ENCODE measurements at places on chromosomes 1 and 21.

GRCh38 chr1:221839321-221839720 lies 97.4 kb upstream of the DUSP10 start:
- DNase-seq = no peak

DNA sequence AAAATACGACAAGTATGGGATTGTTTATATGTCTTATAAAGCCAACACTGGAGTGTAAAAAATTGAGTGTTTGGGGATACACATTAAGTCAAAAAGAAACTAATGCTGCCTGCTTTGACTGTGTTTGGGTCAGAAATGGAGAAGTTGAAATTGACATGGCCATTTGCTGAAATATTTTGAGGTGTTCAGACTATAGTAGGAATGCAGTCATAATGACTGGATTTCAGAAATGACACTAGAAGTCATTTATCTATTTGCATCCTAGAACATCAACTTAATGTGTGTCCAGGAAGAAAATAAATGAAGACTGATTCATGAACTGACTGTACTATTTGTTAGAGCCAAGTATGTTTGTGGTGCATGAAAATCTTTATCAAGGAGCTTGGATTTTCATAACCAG lies 28.4 kb downstream of the RASAL2 start:
- no peak for DNase-seq

GRCh38 chr21:46124926-46125845 lies 27.3 kb downstream of the COL6A2 start:
- no peak for DNase-seq

DNA sequence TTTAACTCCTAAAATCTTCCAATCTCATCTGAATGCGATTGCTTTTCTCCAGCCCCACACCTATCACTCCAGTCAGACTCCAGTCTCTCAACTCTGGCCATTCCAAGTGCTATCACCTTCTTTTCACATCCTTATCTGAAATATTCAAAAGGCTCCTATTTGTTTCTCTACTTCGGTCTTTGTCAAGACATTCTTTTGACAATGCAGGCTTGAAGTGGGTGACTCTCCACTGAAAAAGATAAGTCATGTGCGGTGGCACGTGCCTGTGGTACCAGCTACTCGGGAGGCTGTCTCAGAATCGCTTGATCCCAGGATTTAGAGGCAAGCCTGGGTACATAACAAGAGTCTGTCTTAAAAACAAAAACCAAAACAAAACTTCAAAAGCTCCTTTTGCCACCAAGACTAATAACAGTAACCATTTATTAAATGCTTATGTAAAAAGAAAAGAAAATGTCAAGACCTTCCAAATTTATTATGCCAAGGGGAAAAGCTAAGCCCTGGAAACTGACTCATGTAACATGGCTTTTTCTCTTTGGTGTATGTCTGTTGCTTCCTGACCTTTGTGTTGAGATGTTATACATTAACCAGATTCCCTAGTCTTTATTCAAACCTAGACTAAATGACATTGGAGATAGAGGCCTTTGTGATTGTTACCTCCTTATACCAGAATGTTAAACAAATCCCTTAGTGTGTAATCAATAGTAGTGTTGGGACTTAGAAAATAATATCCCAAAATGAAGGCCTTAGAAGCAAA lies 3.6 kb downstream of the ALG14 start:
- peak; percentile 33 for DNase-seq

- DNase-seq = no peak
Measured at GRCh38 chr1:119210296-119210649, 69.8 kb upstream of the WARS2 start.

GRCh38 chr21:38361324-38361723 lies 104.5 kb downstream of the KCNJ15 start:
- no peak for DNase-seq

DNA sequence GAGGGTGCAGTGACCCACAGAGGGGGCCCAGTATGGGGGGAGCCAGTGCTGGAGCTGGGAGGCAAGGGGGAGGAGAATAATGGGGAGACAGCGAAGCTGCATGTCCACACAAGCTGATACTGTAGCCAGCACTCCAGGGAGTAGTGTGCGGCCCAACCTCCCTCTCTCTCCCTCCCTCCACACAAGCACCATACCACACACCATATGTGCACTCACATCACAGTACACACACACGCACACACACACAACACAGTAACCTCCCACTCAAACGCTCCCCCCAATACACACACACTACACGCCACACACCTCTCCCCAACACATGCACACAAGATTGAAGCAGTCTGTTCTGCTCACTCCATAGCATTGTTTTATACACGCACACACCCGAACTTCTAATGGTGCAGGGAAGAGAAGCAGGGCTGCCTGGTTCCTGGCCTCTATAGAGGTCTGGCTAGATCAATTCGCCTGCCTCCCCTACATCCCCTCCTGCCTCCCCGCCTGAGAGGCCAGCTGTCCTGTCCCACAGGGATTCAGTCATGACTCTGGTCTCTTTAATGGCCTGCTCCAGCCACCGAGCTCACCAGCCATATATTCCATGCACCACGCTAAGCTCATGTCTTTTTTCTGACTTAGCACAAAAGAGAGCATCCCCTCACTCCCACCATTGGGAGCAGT lies 3.8 kb downstream of the NCDN start:
- DNase-seq = no peak

GRCh38 chr1:95951371-95952102 lies 717.5 kb downstream of the RWDD3 start:
- DNase-seq = no peak

GRCh38 chr1:218025454-218025853 lies 259.6 kb upstream of the RRP15 start:
- DNase-seq = no peak

DNA sequence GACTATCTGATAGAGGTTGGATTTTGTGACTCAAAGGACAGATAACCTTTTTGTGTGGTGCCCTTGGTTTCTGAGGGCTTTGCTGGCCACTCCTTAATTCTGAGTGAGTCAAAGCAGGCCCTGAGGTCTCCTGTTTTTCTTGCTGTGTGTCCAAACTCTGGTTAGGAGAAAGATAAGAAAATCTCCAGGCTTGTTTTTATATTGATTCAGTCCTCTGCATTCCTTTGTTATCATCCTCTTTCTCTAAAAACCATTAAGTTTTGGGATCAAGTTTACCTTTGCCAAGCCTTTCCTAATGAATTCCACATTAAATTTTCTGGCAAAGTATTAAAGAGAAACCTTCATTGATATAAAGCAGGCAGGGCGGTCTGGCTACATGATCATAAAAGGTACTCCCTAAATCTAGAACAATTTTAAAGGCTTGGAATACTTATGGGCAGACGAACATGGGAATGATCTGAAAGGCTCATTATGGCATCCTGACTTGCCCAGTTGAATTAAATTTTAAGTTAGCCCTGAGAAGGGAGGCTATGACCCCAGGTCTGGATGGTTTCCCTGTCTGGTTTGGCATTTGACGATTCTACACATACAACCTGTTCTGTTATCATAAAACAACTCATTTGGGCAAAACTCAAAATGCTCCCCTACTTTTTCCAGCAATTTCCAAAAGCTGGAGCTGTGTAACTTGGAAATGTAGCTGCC lies 20.8 kb downstream of the ZBTB8B start:
- DNase-seq = no peak

GRCh38 chr1:86621286-86621685 lies 74.4 kb downstream of the CLCA4 start:
- no peak for DNase-seq

DNA sequence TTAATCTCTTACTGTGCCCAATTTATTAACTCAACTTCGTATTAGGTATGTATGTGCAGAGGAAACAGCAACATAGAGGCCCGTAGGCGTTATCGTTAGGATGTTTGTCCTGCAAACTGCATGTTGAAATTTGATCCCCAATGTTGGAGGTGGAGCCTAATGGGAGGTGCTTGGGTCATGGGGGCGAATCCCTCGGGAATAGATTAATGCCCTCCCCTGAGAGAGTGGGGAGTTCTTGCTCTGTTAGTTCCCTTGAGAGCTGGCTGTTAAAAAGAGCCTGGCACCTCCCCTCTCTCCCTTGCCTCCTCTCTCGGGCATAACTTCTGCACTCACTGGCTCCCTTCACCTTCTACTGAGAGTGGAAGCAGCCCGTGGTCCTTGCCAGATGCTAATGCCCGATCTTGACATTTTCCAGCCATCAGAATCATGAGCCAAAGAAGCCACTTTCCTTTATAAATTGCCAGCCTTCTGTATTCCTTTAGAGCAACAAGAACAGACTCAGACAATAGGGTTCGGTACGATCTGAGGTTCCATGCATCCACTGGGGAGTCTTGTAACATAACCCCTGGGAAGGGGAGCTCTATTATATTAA lies 149.0 kb upstream of the RAB4A start:
- DNase-seq = no peak

All from hepatocyte (in vitro differentiated cells).